CD4-positive, alpha-beta memory T cell (primary cell): ENCODE measurements at places on chromosomes 3 and 15. TPM values are rescaled to one million over a fixed set of nuclear protein-coding genes. Genes with fewer than 3 reads are reported as not detected.

DNA sequence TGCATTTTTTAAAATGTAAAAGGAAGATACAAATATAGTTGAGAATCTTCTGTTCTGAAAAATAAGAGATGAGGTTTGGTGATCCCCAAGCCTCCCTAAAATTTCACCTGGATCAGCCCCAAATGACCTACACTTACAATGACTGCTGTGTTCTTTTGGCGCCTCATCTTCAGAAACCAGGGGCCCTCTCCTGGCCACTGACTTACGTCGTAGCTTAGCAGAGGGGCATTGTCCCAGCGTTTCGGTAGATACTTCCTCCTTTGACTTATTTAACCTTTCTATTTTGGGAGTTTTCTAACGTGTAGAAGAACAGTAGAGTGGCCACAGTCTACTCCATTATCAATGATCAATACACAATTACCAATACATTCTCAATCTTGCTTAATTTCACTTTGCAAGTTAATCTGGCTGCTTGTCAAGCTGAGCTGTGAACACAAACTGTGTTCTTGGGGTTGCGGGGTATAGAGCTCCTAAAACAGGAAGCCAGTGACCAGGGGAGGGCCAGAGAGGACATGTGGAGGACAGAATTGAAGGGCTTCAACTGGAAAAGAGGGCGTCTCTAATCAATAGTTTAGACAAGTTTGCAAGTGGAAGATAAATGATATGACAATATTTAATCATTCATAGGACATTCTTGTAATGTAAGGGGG lies 419.5 kb downstream of the LPP start:
- H3K27me3 ChIP-seq = no peaks in the 10 kb centered on the region
- no peak overlapping the region for H3K4me3 ChIP-seq
- H3K27ac ChIP-seq = no peak overlapping the region
- H3K36me3 ChIP-seq = no peaks in the 10 kb centered on the region
- no peaks in the 10 kb centered on the region for H3K4me1 ChIP-seq

DNA sequence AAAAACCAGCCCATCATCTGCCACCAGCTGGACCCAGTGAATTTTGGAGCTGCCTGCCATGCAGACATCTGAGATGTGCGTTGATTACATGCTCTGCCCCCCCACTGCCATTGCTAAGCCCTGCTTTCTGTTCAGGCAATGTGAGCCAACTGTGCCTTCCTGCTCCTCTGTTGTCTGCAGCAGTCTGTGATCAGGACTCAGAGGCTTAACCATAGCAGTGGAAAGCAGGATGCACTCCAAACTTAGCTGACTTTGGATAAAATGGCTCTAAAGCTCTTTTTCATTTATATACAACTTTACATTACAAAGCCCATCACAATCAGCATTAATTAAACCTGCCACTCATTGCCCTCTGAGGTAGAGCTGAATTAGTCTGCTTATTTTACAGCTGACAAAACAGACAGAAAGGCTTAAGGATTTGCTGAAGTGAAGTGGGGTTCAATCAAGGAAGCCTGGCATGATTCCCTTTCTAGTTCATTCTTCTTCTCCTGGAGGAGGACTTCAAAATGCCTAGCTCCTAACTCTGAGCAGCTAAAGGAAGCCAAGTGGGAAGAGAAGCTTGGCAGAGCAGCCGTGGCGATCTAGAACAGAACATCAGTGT lies 15.7 kb upstream of the RPS27L start:
- H3K4me3 ChIP-seq = no peak overlapping the region
- H3K36me3 ChIP-seq = no peaks in the 10 kb centered on the region
- H3K27ac ChIP-seq = no peak overlapping the region
- H3K4me1 ChIP-seq = no peaks in the 10 kb centered on the region
- no peaks in the 10 kb centered on the region for H3K27me3 ChIP-seq

GRCh38 chr15:38148471-38148870 lies 104.2 kb upstream of the SPRED1 start:
- H3K36me3 ChIP-seq = no peaks in the 10 kb centered on the region
- H3K4me1 ChIP-seq = no peaks in the 10 kb centered on the region
- no peak for DNase-seq
- no peak overlapping the region for H3K27ac ChIP-seq
- H3K4me3 ChIP-seq = no peak overlapping the region

GRCh38 chr15:38263996-38264395 lies 11.4 kb downstream of the SPRED1 start:
- H3K27me3 ChIP-seq = no peaks in the 10 kb centered on the region
- H3K27ac ChIP-seq = no peak overlapping the region
- no peaks in the 10 kb centered on the region for H3K4me1 ChIP-seq
- no peak for DNase-seq

- no peak overlapping the region for H3K4me3 ChIP-seq
- no peak overlapping the region for H3K27ac ChIP-seq
- DNase-seq = no peak
- H3K4me1 ChIP-seq = no peaks in the 10 kb centered on the region
- H3K27me3 ChIP-seq = no peaks in the 10 kb centered on the region
Measured at GRCh38 chr15:69692342-69692741, 239.7 kb downstream of the RPLP1 start.

GRCh38 chr3:119245778-119246177 lies 5.1 kb upstream of the B4GALT4 start:
- H3K36me3 ChIP-seq = no peaks in the 10 kb centered on the region
- H3K4me3 ChIP-seq = no peak overlapping the region
- peaks cover 8% of the 10 kb centered on the region for H3K4me1 ChIP-seq
- no peak for DNase-seq
- H3K27ac ChIP-seq = no peak overlapping the region

The DISP2 gene
- 0.03 TPM for total RNA-seq
